Inflammatory macrophage treated with lipopolysaccharide for 4 hours (primary cell): ENCODE measurements at places on chromosomes 5 and 9.

DNA sequence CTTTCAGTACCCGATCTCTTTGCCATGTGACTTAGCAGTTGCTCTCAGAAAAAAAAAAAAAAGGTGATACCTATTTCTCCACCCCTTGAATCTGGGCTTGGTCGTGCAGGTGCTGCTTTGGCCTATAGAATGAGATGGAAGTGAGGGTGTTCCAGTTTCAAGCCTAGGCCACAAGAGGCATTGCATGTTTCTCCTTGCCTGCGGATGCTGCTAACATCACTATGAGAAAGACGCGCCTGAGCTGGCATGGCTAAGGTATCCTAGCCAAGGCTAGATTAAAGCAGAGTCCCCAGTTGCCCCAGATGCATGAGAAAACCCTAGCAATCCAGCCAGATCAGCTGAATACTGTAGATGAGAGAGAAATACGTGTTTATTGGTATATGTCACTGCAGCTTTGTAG lies 14.7 kb upstream of the CSF1R start:
- DNase-seq = no peak

GRCh38 chr9:115373710-115374045 lies 255.7 kb upstream of the TNC start:
- no peak for DNase-seq

DNA sequence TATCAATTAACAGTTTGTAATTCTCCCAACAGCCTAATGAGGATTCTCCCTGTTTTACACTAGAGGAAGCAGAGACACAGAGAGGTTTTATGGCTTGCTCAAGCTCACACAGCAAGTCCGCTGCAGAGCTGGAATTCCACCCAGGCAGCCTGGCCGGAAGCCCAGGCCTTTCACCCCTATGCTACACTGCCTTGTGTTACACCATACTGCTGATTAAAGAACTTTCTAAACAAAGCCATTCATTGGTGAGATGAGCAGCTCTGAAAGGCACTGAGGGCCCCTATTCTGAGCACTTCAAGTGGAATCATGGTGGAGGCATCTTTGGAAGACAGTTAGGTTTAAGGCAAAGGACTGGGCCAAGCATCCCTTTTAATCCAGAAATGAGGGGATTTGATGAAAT lies 14.7 kb upstream of the LARP1 start:
- no peak for DNase-seq

GRCh38 chr9:95157481-95158151 lies 159.9 kb downstream of the FANCC start:
- peak; percentile 81 for DNase-seq

DNA sequence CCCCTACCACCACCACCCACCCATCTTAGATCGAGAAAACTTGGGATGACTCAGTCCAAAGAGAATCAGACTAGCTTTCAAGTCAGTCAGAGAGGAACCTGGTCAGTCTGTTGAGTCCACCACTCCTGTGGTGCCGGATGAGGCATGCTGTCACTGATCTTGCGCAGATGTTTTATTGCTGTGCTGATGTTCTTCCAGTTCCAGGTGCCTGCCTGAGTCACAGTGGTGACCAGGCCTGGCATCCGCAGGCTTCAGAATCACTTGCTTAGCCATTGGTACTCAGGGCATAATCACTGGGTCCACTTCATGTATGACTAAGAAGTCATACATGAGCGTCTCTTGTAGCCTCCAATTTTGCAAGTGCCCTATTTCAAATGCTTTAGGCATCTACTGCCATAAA lies 114.1 kb downstream of the MUSK start:
- no peak for DNase-seq

- DNase-seq = peak; percentile 79
Observed at GRCh38 chr5:76408104-76408654, 5.1 kb downstream of the IQGAP2 start.

- no peak for DNase-seq
Observed at GRCh38 chr9:27447031-27447683, 76.9 kb upstream of the IFNK start.

DNA sequence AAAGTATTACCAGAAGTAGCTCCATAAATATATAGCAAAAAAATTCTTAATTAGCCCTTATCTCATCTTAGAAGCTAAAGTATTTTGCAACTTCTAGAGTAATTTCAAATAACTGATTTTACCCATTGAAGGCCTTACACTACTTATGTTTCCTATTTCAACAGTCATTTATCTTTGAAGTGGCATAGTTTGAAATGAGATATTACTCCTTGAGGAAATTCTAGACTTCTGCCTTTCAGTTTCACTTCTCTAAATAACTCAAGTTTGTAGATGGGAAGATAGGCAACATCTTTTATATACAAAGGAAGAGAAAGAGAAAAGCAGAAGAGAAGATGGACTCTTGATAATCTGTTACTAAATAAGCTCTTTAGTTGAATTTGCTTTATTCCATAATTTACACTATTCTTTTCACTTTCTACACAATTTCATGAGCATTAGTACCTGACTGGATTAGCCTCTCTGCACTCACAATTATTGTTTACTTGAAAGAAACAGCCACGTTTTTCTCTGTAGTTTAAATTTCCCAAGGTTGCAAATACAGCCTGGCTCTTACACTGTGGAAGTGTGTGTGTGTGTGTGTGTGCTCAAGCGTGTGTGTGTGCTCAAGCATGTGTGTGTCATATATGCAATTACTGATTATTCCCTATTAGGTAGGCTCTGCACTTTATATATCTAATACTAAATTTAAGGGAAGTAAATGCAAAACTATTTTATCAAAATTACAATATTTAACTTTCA lies 60.6 kb upstream of the EMB start:
- peak; percentile 94 for DNase-seq

- no peak for DNase-seq
Observed at GRCh38 chr9:17589771-17590170, 10.9 kb downstream of the SH3GL2 start.

- DNase-seq = no peak
Observed at GRCh38 chr5:172573120-172573882, 67.8 kb upstream of the NEURL1B start.

DNA sequence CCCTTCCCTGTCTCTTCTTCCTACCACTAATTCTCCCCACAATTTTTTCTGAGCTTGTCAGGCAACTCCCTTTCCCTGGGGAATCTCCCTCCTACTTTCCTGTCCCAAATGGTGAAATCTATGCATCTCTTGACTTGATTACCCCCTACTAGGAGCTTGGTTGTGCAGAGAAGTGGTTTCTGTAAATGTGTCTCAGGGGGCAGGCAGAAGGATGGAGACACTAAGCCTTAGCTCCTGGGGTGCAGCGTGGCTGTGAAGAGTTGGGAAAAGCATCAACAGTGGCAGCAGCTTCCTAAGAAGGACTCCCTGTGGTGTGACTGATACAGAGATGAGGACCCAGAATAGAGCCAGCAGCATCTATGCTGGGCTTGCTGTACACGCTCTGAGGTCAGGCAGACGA lies 62.3 kb downstream of the NRG2 start:
- no peak for DNase-seq

GRCh38 chr5:141504216-141504615 lies 15.3 kb downstream of the PCDHGC5 start:
- no peak for DNase-seq

GRCh38 chr5:143063175-143063970 lies 293.2 kb downstream of the ARHGAP26 start:
- no peak for DNase-seq

DNA sequence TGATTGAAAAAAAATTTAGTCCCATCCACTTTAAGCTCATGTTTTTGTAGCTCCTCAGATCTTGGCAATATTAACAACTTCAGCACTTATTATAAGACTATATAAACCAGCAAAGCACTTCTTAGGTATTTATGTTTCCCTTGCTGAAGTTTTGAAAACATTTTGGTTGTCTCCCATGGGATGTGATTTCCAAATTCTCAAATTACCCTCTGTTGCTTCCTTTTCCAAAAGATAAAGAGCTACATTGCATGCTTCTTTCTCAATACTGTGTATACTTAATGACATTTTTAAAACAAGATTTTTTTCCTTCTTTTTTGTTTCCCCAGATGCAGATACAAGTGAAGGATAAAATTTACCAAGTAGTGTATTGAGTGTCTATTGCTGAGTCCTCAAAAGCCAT lies 567.1 kb downstream of the CSNK1G3 start:
- DNase-seq = no peak

- no peak for DNase-seq
Observed at GRCh38 chr5:5270958-5271785, 131.0 kb downstream of the ADAMTS16 start.

GRCh38 chr5:79201206-79201605 lies 34.7 kb upstream of the JMY start:
- no peak for DNase-seq

- DNase-seq = no peak
Observed at GRCh38 chr9:115234094-115234493, 116.1 kb upstream of the TNC start.

DNA sequence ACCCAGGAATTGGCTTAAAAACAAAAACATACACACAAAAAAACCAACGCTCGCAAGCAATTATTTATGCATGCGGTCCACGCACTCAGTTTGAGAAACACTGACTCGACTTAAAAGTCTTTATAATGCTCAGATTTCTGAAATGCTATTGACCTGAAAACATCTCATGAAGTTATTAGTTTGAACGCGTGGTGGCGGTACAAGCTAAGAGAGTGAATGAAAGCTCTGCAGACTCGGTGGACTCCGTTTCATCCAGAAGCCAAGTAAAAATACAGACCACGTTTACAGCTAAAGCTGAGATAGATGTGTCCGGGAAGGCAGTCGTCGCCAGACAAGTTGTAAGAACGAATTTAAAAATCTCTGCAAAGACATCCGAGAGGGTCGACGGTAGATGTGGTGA lies at the start of gene PCDHB6:
PCDHB6 (plus strand) TSS at position 246 of the 400 bp plus-strand sequence. CDS start 201 bp downstream, outside the sequence.
- no peak for DNase-seq

DNA sequence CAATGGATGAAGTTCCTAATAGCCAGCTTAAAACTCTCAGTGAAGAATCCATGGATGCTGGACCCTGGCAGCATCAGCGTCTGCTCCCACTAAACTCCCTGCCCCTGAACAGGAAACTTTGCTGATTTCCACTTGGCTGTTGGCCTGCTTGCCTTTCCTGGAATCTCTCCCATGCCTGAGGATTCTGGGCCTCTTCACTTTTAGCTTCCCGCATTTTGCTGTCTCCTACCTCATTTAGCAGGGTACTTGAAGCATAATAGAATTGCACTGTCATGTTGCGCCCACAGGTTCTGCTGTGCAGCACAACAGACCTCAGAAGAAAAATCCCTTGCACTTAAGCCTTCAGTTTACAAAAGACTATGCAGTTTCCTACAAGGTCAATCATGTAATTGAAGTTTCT lies 127.6 kb downstream of the DROSHA start:
- DNase-seq = no peak

GRCh38 chr9:36492865-36493264 lies 79.8 kb upstream of the MELK start:
- DNase-seq = peak; percentile 69

- DNase-seq = no peak
Observed at GRCh38 chr9:38687992-38688391, 31.9 kb downstream of the FAM240B start.

GRCh38 chr9:68979538-68980314 lies 34.2 kb downstream of the PRKACG start:
- DNase-seq = no peak

GRCh38 chr5:149442563-149443182 lies 63.6 kb upstream of the IL17B start:
- DNase-seq = peak; percentile 64

DNA sequence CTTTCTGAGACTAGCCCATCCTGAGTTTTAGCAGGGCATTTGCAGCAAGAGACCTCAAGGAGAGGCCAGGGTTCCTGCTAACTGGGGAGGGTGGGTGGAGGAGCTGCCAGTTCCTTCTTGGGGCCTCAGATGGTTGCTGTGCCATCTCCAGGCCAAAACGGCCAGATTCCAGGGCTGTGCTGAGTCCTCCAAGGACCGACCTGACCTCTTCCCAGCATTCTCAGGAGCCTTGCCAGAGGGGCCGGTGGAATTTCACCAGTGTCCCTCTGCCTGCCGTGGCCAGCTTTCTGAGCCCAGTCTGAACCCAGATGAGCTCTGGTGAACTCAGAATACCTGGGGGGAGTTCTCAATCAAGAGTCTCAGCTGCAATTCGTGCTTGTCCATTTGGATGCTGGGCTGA lies 54.3 kb downstream of the TSTD2 start:
- no peak for DNase-seq

GRCh38 chr5:179732918-179733771 lies 523 bp downstream of the MAML1 start:
- DNase-seq = peak; percentile 35

DNA sequence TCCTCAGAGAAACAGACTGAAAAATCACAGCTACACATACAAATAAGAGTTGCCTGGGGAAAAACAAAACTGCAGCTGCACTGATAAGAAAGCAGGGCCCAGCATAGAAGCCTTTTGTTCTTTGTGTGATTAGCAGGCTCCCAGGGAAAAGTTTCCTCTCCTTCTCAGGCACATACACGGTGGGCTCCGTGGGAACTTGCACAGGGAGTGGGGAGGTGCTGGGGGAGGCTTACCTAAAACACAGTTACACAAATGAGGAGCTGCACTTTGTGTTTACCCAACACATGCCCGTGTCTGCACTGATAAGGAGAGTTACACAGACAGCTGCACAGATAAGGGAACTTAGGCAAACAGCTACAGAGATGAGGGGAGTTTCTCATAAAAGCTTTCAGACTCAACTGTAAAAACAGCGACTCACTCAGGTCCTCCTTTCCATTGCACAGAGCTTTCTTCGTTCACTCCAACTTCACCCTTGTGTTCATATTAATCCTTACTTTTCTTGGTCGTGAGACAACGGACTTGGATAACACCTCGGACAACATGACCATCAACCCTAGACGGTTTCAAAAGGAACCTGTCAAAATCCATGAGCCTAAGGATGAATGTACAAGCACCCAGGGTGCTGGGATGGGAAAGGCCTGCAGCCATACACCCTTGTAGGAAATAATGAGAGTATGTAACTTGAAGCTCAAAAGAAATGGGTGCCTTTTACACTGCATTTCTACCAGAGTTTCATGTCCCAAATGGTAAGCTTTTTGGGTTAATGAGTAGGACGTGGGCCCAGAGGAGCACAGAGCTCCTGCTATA lies 50.8 kb downstream of the SERINC5 start:
- no peak for DNase-seq

- no peak for DNase-seq
Observed at GRCh38 chr9:5418481-5418880, 19.2 kb downstream of the PLGRKT start.

DNA sequence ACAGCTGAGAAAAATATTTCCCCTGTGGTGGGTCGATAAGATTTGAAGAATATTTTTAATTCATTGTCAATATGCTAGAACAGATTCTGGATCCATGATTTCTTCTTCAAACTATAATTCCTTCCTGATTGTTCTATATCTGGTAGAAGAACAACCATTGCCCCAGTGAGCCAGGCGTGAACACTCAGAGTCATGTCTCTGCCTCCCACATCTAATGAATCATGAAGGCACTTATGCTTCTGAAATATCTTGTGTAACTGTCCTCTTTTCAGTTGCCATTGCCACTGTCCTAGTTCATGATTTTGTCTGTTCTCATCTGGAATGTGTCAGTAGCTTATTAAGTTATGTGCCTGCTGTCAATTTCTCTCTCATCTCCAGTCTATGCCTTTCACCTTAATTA lies 40.0 kb downstream of the GABRG2 start:
- DNase-seq = peak; percentile 37

- no peak for DNase-seq
Observed at GRCh38 chr5:160434022-160434531, 12.4 kb downstream of the PTTG1 start.

GRCh38 chr5:102858808-102859207 lies 103.7 kb downstream of the PAM start:
- DNase-seq = no peak
